ENCODE measurements at places on chromosomes 12 and 14. TPM values are rescaled to one million over a fixed set of nuclear protein-coding genes. Genes with fewer than 3 reads are reported as not detected.

GRCh38 chr14:26286081-26286912, 311.5 kb downstream of the NOVA1 start:
- H3K27me3 ChIP-seq: no peaks in the 10 kb centered on the region
- DNase-seq: peak; percentile 7
- H3K27ac ChIP-seq: no peak overlapping the region
- no peaks in the 10 kb centered on the region for H3K4me1 ChIP-seq

GRCh38 chr12:75997658-75998057, 33.9 kb downstream of the PHLDA1 start:
- peaks cover 16% of the 10 kb centered on the region for H3K4me1 ChIP-seq
- H3K27ac ChIP-seq: no peak overlapping the region

- H3K27ac ChIP-seq: no peak overlapping the region
- no peak for DNase-seq
- peaks cover 7% of the 10 kb centered on the region for H3K36me3 ChIP-seq
- no peaks in the 10 kb centered on the region for H3K27me3 ChIP-seq
Measured at GRCh38 chr12:53067074-53067992, 11.9 kb downstream of the SPRYD3 start.

- no peak overlapping the region for H3K27ac ChIP-seq
- peaks cover 7% of the 10 kb centered on the region for H3K4me1 ChIP-seq
- no peaks in the 10 kb centered on the region for H3K36me3 ChIP-seq
Measured at GRCh38 chr14:54709444-54709843, 142.5 kb downstream of the SAMD4A start.

- H3K4me3 ChIP-seq: no peak overlapping the region
- H3K27ac ChIP-seq: no peak overlapping the region
- no peak for DNase-seq
- no peaks in the 10 kb centered on the region for H3K4me1 ChIP-seq
- no peaks in the 10 kb centered on the region for H3K27me3 ChIP-seq
- no peaks in the 10 kb centered on the region for H3K36me3 ChIP-seq
Measured at GRCh38 chr14:89107626-89108025, 283.2 kb downstream of the TTC8 start.

DNA sequence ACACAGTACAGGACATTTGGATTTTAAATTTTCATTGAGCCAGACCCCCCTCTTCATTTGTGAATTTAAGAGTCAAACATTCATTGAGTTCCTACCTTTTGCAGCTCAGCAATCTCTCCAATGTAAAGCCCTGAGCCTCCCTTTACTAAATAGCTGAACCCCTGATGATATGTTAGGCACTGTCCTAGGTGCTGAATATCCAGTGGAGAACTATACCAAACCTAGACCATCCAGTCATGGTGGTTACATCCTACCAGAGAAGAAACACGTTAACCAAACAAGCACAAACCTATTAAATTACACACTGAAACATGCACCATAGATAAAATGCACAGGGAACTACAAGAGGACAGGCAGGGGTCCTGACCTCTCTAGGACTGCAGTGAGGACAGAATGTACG, 1585.3 kb upstream of the TMEM132C start:
- H3K4me3 ChIP-seq: no peak overlapping the region
- H3K4me1 ChIP-seq: no peaks in the 10 kb centered on the region
- H3K27ac ChIP-seq: no peak overlapping the region
- H3K27me3 ChIP-seq: no peaks in the 10 kb centered on the region
- no peaks in the 10 kb centered on the region for H3K36me3 ChIP-seq

DNA sequence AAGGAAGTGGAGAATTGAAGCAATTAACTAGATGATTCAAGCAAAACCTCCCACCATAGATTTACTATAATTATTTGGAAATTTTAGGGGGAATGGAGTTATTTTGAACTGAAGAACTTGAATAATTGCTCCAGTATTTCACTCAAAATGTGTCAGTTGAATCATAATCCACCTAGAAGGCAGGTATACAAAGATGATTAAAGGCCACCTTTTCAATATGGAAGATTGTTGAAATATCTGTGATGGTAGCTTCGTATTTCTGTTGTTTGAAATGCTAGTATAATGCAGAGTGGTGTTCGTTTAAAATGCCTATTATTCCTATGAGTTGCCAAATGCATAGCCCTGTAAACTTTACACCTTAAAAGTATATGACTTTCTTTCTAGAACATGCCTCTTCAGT, 3.1 kb downstream of the HMGA2 start:
- peaks cover 34% of the 10 kb centered on the region for H3K36me3 ChIP-seq
- DNase-seq: no peak
- peaks cover 26% of the 10 kb centered on the region for H3K4me1 ChIP-seq
- H3K4me3 ChIP-seq: peak overlapping the region; percentile 94
- H3K27me3 ChIP-seq: no peaks in the 10 kb centered on the region

DNA sequence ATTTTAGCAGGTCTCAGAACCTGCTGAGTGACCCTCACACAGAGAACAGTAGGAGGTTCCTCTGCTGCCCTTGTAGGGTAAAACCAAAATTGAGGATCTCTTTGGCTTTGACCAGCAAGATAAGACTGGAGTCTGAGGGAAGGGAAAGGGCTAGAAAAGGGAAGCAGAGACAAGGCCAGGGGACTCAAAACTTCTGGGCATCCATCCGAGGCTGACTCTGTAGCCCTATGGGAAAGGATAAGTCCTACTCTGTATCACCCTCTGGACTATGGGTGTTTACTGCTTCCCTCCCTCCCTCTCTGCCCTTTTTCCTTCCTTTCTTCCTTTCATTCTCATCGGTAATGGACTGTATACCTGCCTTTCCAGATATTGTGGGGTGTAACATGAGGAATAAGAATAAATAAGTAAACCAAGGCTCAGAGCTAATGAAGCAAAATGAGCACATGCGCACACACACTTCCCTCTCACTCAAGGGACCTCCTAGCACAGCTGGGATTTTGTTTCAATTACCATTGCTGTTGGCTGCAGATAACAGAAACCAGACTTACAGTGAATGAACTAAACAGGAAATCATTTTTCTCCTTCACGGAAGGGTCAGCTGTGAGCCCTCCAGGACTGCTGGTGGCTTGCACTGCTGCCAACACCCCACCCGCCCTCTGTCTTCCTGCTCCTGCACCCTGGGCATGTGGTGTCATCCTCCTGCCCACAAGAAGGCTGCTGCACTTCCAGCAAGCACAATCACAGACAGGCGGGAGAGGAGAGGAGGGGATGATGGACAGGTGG, 404.4 kb upstream of the CCDC196 start:
- H3K4me1 ChIP-seq: no peaks in the 10 kb centered on the region
- H3K4me3 ChIP-seq: no peak overlapping the region
- peak; percentile 43 for DNase-seq
- no peaks in the 10 kb centered on the region for H3K27me3 ChIP-seq
- H3K36me3 ChIP-seq: no peaks in the 10 kb centered on the region

DNA sequence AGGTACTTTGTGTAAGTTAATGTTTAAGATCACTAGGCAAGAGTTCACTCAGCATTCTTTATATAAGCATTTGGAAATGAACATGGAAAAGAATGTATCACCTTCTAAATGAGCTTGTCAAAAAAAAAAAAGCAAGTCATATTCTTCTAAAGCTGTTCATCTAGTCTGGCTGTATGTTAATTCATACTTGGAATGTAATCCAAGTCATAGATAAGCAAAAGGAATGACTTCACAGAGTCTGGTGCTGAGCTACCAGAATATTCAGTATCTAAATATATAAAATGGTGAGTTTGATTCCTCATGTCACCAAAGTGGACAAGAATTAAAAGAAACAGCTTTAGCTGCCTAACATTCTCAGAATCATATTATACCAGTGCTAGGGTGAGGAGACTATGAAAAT, 4.9 kb downstream of the OR6C4 start:
- no peak for DNase-seq
- no peaks in the 10 kb centered on the region for H3K36me3 ChIP-seq
- no peaks in the 10 kb centered on the region for H3K27me3 ChIP-seq
- H3K4me3 ChIP-seq: no peak overlapping the region
- no peaks in the 10 kb centered on the region for H3K4me1 ChIP-seq

- no peak for DNase-seq
- no peaks in the 10 kb centered on the region for H3K4me1 ChIP-seq
- no peaks in the 10 kb centered on the region for H3K36me3 ChIP-seq
- no peak overlapping the region for H3K4me3 ChIP-seq
- H3K27me3 ChIP-seq: peaks cover 13% of the 10 kb centered on the region
Measured at GRCh38 chr12:113072136-113072535, 15.6 kb downstream of the DTX1 start.

DNA sequence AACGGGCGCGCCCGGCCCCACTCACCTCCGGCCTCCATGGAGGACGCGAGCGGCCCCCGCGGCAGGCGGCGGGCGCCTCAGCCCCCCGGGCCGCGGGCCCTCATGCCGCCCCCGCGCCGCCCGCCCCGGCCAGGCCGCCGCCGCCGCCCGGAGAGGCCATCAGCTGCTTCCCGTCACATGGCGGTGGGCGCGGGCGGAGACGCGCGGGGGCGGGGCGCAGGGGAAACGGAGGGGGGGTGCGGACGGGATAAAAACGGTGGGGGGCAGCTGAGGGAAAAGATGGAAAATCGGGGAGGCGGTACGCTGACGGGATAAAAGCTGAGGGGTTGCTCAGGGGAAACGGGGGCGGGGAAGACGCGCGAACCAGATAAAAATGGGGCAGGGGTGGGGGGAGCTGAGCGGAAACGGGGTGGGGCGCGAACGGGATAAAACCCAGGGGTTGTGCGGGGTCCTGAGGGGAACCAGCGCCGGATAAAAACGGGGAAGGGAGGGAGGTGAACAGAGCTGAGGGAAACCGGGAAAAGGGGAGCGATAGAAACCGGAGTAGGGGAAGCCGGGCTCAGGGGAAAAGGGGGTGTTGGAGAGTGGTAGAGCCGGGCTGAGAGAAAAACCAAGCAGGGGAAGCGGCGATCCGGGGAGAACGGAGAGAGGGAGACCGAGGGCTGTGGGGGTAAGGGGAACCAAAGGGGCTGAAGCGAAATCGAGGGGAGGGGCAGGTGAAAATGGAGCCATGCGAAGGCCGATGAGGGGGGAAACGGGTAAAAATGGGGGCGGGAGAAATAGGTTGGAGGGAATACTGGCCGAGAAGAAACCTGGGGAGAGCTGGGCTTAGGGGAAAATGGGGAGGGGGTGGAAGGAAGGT, at the start of gene WSB2:
Gene WSB2, minus strand, starts transcription at position 169 of the 862 bp plus-strand sequence. Its CDS starts 131 bp downstream, at position 38.
- peak within 1 kb of the TSS; percentile 88 for H3K27ac ChIP-seq
- peak within 1 kb of the TSS; percentile 92 for H3K4me3 ChIP-seq
- no peaks in the 10 kb centered on the region for H3K27me3 ChIP-seq
- H3K4me1 ChIP-seq: peaks cover 21% of the 10 kb centered on the region
- no peaks in the 10 kb centered on the region for H3K36me3 ChIP-seq

The PRMT5 gene
- 91.6 TPM for total RNA-seq

The GAPDH gene
- total RNA-seq: 5,151 TPM

The TPPP2 gene
- not detected for total RNA-seq

Data from astrocyte (in vitro differentiated cells and primary cell).